Neural progenitor cell (in vitro differentiated cells): ENCODE measurements at places on chromosomes 6 and 20. TPM values are rescaled to one million over a fixed set of nuclear protein-coding genes. Genes with fewer than 3 reads are reported as not detected.
A peak's percentile ranks its signal among the peaks of the same experiment; 100 is the strongest.

The B3GALT4 gene
- 1.1 and 2.1 TPM in 2 replicates for total RNA-seq

The FAM209A gene
- total RNA-seq = 0.43 TPM in 1 of 2 replicates, not detected in the other

The RAET1L gene
- total RNA-seq = not detected in 2 replicates

GRCh38 chr6:44356487-44356886, 14.0 kb downstream of the SPATS1 start:
- H3K27ac ChIP-seq = no peak overlapping the region
- H3K4me3 ChIP-seq = no peak overlapping the region
- no peak for DNase-seq
- H3K4me1 ChIP-seq = no peaks in the 10 kb centered on the region
- H3K36me3 ChIP-seq = no peaks in the 10 kb centered on the region

GRCh38 chr20:32941155-32941885, 62.9 kb downstream of the SUN5 start:
- no peaks in the 10 kb centered on the region for H3K36me3 ChIP-seq
- no peak overlapping the region for H3K27ac ChIP-seq
- peaks cover 47% of the 10 kb centered on the region for H3K27me3 ChIP-seq
- H3K4me1 ChIP-seq = peaks cover 6% of the 10 kb centered on the region

- H3K27me3 ChIP-seq = peaks cover 10% of the 10 kb centered on the region
- no peak overlapping the region for H3K27ac ChIP-seq
- H3K4me1 ChIP-seq = peaks cover 18% of the 10 kb centered on the region
- H3K36me3 ChIP-seq = no peaks in the 10 kb centered on the region
- peak overlapping the region; percentile 85 for H3K4me3 ChIP-seq
These were observed 2.1 kb downstream of the MYLIP start for GRCh38 chr6:16130932-16131387.

DNA sequence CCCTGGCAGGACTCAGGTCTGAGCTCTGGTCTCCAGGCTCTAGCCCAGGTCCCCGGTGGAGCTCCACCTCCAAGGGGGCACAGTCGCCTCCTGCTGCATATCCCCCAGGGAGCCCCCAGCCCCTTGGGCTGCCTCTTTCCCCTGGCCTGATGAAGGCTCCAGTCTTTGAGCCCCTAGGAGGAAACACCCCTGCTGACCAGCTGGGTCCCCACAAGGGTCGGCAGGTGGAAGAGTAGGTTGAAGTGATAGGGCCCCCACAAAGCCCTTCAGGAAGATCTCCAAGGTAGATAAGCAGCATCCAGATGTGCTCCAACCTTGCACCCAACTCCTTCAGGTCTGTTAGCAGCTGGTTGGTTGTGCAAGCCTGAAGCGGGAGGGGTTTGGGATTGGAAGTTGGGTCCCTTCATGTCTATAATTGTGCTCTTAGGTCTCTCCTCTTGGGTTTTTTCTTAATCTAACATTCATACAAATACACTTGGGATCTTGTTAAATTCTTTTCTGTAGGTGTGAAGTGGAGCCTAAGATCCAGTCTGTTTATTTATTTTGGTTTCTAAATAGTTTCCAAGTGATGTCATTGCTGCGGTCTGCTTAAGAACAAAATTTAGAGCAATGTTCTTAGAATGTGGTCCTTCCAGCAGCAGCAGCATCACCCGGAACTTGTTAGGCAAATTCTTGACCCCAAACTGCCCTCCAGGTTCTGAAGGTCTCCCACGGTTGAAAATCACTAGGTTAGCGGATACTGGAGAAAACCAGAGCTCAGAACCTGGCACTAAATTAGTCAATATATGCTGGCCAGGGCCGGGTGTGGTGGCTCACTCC, 5.1 kb downstream of the UBE2C start:
- H3K36me3 ChIP-seq = peaks cover 9% of the 10 kb centered on the region
- peaks cover 16% of the 10 kb centered on the region for H3K4me1 ChIP-seq
- H3K27me3 ChIP-seq = peaks cover 7% of the 10 kb centered on the region
- DNase-seq = no peak
- H3K4me3 ChIP-seq = no peak overlapping the region
- peak overlapping the region; percentile 38 for H3K27ac ChIP-seq

DNA sequence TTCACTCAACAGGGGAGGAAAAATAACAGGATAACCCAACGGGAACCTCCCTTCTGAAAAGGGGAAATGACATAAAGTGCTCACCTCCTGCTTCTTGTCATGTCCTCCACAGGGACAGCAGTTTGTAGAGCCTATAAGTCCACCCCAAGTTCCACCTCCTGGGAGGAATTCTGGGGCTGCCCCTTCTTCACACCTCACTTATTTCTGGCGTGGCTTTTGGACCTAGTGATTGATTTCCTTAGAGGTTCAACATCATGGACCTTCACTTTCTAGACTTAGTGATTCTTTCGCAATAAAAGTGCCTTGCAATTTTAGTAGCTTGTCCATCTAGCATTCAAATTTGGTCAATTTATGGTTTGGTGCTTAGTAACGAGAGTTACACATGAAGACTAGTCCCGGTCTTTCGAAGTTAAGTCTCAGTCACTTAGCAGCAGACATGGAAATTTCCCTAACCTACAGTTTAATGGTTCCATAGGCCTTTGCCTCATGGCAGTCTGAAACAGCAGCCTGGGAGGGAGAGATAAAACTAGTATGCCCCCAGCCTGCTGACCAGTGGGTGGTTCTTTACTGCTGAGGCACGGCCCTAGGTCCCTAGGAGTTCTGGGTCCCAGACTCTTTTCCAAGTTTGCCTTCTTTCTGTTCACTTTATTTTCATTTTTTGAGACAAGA, 59.2 kb upstream of the CDKAL1 start:
- no peaks in the 10 kb centered on the region for H3K36me3 ChIP-seq
- H3K4me1 ChIP-seq = no peaks in the 10 kb centered on the region
- H3K27me3 ChIP-seq = no peaks in the 10 kb centered on the region

GRCh38 chr6:90393232-90393884, 96.7 kb upstream of the BACH2 start:
- peaks cover 11% of the 10 kb centered on the region for H3K4me1 ChIP-seq
- no peak overlapping the region for H3K4me3 ChIP-seq
- H3K36me3 ChIP-seq = no peaks in the 10 kb centered on the region
- H3K27ac ChIP-seq = no peak overlapping the region
- DNase-seq = peak; percentile 76
- no peaks in the 10 kb centered on the region for H3K27me3 ChIP-seq
